ENCODE measurements at places on chromosomes 6 and 20.

DNA sequence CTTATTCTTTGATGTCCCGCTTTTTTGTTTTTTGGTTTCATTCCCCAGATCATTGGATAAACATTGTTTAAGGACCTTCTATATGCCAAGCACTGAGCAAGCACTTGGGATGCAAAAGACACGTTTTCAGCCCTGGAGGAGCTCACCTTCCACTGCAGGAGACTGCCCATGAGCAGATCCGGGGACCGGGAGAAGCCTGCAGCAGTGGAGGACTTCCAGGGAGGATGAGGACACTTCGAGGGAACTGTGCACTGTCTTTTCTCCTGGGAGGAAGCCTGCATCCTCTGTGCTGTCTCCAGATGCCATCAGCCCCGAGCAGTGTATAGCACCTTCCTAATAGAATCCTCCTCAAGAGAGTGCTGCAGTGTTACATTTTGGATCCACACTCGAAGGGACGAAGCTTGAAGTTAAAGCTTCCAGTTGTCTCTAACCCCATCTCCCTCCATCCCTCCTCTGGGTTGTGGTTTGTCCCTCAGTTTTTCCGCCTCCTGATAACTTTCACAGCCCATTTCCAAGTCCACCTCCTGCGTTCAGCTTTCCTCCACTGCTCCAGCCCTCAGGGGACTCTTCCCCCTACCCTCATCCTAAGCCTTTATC lies 5.8 kb upstream of the KCNG1 start:
- no peak for DNase-seq

- no peak for DNase-seq
These were observed 634 bp downstream of the HSF2 start for GRCh38 chr6:122400121-122400450.

GRCh38 chr6:93358435-93358834 lies 60.9 kb downstream of the EPHA7 start:
- no peak for DNase-seq

- DNase-seq, result no peak
These were observed 3.0 kb downstream of the ROMO1 start for GRCh38 chr20:35702051-35702823.

GRCh38 chr6:147554281-147554680 lies 45.8 kb downstream of the SAMD5 start:
- DNase-seq, result no peak

All from activated naive CD8-positive, alpha-beta T cell treated with anti-CD3 and anti-CD28 coated beads, Interleukin-2, amount 50 U/mL, for 16 hours (primary cell).